ENCODE measurements at places on chromosomes 1 and 21. TPM values are rescaled to one million over a fixed set of nuclear protein-coding genes. Genes with fewer than 3 reads are reported as not detected.

The CFHR4 gene
- not detected for total RNA-seq

The RRAGC gene
- 17.5 TPM for total RNA-seq

GRCh38 chr1:81004011-81004410 lies 796.7 kb upstream of the ADGRL2 start:
- no peak for DNase-seq

GRCh38 chr1:156244712-156245111 lies 2.7 kb downstream of the BGLAP start:
- no peak for DNase-seq

GRCh38 chr1:35005711-35006110 lies 20.6 kb upstream of the TMEM35B start:
- no peak for DNase-seq

- no peak for DNase-seq
Observed at GRCh38 chr1:59027177-59027576, 243.3 kb upstream of the JUN start.

- DNase-seq = no peak
Observed at GRCh38 chr1:241749945-241750695, 97.9 kb upstream of the EXO1 start.

The GNG12 gene
- not detected for total RNA-seq

The HJV gene
- total RNA-seq = not detected

GRCh38 chr1:179825798-179826460 lies 51.7 kb downstream of the TOR1AIP2 start:
- no peak for DNase-seq

The OR10J1 gene
- total RNA-seq = not detected

The ATAD3C gene
- 0.69 TPM for total RNA-seq

DNA sequence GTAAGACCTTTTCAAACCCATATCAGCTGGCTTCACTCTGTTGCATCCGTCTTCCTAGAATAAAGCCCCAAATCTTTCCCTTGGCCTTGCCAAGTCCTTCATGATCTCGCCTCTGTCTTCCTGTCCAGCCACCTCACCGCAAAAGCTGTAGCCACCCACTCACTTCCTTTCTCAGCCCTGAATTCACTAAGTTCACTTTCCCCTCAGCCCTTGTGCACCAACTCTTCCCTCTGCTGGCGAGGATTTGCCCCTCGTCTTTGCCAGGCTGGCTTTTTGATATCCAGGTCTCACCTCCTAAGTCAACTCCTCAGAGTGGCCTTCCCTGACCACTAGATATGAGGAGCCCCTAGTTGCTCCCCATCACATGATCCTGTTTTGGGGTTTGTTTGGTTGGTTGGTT lies 3.9 kb upstream of the COL16A1 start:
- DNase-seq = no peak

The S100A16 gene
- total RNA-seq = not detected

- DNase-seq = no peak
Observed at GRCh38 chr1:108665067-108665466, 4.2 kb upstream of the HENMT1 start.

DNA sequence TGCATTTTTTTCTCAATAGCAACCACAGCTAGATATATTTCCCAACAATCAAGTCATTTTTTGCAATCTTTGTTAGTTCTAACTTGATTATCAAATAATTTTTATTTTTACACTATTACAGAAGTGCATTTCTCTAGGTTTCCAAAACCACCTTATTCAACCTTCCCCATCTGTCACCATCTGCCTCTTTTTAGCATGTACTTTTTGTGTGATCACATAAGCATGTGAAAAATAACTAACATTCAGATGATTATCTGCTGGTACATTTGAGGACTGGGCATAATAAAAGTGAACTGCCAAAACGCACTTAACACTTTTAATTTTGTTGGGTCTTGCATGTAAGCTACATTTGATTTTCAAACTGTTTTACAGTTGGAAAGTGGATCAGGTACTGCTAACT lies 291.5 kb downstream of the AKT3 start:
- DNase-seq = no peak

DNA sequence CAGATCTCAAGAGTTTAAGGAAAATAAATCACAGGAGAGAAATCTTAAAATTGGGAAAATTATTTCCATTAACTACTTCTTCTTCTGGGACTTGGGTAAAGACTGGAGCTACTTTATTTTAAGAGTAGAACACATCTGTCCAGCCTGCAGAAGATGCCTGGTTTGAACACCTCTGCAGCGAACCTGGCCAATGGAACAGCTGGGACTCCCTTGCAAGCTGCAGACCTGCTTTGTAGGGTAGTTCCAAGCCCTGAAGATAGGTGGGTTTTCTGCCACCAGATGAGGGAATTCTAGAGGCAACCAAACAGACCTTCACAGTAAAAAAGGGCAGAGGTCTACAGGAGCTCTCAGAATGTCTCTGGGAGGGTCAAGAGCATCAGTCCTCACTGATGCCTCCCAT lies 86.5 kb upstream of the CACNA1E start:
- DNase-seq = no peak

- DNase-seq = no peak
Observed at GRCh38 chr21:38999161-38999560, 184.1 kb downstream of the PSMG1 start.

DNA sequence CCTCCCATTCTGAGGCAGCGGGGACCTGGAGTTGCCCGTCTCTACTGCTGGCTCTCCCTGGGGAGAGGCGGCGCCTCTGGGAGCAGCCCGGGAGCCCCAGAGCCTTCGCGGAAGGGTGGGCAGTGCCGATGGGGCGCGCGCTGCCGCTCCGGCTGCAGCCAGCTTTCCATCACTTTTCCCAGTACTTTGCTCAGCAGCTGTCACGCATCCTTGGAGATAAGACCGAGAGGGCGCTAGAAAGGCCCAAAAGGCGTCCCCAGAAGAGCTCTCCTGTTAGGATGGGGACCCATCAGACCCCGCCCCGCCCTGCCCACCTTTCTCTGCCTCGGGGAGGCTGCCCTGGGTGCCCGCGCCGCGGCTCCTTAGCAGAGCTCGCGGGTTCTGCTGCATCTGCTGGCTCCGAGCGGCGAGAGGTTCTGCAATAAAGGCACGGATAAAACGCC lies 534 bp downstream of the KCNH1 start:
- no peak for DNase-seq

The RORC gene
- total RNA-seq = 7.3 TPM

The COL16A1 gene
- total RNA-seq = not detected

DNA sequence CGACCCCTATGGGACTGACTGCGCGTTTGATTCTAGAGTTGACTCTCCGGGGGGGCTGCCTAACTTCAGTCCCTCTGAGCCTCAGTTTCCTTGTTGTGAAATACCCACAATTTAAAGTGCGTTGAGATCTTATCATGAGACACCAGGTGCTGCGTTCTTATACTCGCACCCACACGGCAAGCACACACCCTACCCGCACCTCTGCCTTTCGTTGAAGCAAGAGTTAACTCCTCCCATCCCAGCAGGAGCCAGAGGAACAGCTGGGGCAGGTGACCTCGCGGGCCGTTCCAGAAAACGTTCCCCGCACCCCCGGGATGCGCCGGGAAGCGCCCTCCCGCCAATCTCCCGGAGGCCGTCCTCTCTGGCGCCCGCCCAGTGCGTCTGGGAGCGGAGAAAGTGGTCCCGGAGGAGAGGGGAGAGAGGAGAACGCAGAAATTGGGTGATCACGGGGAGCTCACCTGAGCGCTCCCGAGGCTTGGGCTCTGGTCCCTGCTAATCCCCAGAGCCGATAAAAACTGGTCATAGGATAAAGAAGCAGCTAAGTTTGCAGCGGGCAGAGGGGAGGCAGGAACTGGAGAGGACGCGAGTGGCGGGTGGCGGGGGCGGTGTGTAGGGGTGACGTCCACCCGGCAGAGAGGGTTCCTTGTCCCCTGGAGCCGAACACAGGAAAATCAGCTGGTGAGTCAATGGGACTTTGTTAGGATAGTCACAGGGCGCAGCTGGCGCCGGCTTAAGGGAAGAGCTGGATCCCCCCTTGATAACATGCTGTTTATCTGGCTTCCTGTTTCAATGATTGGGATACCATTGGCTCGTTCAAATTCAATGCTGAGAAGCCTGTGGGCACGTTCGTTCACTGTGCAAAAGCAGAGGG lies 869 bp downstream of the NAV1 start:
- no peak for DNase-seq

GRCh38 chr1:244391761-244392160 lies 59.9 kb downstream of the ADSS2 start:
- no peak for DNase-seq

The WARS2 gene
- total RNA-seq = 12.9 TPM

The CYP4Z1 gene
- not detected for total RNA-seq

- DNase-seq = no peak
Observed at GRCh38 chr1:204074274-204075138, 1.6 kb downstream of the SOX13 start.

- no peak for DNase-seq
Observed at GRCh38 chr1:87058343-87058649, 143.9 kb downstream of the HS2ST1 start.

The CFH gene
- total RNA-seq = 5.3 TPM

GRCh38 chr1:3865606-3866160 lies 8.4 kb downstream of the DFFB start:
- DNase-seq = no peak

The PRELP gene
- not detected for total RNA-seq

DNA sequence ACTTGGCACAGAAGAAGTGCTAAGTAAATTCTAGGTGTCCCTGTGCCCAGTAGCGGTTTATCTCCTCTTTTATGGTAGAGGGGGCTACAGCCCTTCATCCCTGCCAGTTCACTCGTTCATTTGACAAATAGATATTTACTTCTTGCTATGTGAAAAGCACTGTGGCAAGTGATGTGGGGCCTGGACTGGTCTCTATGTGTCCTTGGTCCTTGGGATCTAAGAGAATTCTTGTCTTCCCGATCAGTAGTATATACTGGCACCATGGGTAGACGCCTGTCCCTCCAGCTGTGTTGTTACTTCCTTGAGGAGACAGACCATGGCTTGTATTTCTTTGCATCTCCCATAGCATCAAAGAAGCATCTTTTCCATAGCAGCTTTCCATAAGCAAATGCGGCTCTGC lies 29.7 kb downstream of the EIF2D start:
- no peak for DNase-seq

DNA sequence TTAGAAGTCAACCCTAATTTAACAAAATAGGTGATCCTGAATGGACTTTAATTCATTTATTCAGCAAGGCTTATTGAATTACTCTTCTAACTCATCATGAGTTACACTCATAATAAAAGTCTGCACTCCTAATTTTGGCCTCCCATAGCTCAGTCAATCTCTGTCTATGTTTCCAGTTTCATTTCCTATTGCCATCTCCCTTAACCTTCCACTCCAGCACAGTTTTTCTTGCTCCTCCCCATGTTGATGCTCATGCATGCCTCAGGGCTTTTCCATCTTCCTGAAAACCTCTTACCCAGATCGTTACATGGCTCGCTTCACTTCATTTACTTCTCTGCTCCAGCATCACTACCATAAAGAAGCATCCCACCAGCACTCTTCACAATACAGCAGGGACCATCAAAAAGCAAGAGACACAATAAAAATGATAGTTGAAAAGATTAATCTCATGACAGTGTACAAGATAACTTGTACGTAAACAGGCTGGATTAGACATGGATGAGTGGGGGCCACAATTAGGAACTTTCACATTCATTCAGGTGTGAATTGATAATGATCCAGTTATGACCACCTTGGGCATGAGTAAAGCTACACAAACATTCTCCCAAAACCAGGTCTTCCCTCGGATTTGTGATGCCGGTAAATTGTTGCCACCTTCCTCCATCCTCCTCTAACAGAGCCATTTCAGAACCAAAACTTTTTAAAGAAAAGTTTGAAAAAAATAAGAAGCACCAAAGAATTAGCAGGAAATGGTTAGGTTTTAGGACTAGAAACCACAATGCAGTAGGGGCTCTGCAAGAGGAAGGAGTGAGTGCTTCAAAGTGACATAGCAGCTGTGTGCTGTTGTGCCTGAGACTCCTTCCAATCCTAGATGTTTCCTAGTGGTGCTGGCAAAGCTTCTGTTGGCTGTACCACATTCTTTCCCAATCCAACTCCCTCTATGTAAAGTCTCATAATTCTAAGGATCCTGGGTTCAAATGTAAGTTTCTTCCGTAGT lies 89.8 kb downstream of the OLFML2B start:
- peak; percentile 50 for DNase-seq

DNA sequence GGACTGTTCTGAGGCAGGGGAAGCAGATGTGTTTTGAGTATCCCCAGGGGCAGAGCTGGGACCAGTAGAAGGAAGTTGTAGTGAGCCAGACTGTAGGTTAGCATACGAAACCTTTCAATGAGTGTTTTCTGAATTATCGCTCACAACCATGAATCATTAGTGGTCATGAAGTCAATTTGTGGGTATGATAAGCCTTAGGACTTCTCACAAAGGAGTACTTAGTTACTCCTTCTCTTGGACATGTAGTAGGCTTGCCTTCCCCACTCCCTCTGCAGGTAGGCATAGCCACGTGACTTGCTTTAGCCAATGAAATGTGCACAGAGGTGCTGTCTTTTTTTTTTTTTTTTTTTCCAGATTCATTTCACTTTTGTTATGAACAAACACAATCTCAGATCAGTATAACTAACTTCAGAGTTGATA lies 23.9 kb upstream of the FAAH start:
- no peak for DNase-seq

The CR1L gene
- total RNA-seq = not detected

- no peak for DNase-seq
Observed at GRCh38 chr1:14826172-14826636, 227.7 kb downstream of the KAZN start.

DNA sequence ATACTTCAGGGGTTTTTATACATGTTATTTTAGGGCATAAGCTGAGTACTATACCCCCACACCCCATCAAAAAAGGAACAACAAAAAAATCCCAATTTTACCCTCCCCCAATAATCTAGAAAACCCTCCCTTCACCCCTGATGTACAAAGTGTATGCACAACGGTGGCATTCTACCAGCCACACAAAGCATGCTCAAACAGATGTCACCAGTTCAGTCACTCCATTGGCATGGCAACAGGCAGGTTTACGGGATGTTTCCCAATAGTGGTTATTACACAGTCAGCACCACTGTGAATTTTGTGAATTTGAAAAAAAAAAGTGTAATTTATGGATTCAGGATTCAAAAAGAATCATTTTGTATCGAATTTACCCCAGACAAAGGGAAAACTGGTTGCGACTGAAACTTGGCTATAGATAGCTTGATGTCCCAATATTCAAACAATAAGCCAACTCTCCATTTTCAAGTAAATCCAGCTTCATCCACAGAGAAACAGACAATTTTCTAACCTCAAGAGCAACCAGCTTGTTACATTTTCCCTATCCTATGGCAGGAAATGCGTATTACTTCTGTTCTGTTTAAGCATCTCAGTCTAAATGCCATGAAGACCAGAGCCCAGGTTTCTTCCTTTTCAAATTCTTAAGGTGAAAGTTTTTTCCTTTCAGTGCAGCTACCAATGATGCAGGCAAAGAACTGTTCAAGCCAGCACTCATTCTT lies 34.0 kb upstream of the SLC45A3 start:
- no peak for DNase-seq

GRCh38 chr21:25896501-25897056 lies 161.8 kb downstream of the GABPA start:
- no peak for DNase-seq

The HES3 gene
- not detected for total RNA-seq

DNA sequence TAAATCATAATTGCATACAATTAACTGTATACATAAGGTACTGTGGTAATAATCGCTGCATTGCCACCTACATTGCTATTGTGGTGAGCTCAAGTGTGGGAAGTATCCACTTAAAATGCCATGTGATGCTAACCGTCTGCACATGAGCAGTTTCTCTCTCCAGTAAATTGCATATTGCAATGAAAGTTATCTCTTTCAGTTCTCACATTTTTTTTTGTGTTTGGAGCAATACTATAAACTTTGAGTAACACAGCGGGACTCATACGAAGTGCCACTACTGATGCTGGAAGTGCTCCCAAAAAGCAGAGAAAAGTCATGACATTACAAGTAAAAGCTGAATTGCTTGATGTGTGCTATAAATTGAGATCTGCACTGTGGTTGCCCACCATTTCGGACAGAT lies 38.5 kb downstream of the DISC1 start:
- DNase-seq = no peak

Data from activated CD4-positive, alpha-beta T cell treated with anti-CD3 and anti-CD28 coated beads, Interleukin-2, amount 10 ng/mL, durations not matched to agents 7 days and 5 days (primary cell).